Muscle of arm (tissue), 14 donors: ENCODE measurements at places on chromosomes 16 and 17.

- no peak for DNase-seq
These were observed 87.5 kb upstream of the GPRC5B start for GRCh38 chr16:19972111-19972510.

DNA sequence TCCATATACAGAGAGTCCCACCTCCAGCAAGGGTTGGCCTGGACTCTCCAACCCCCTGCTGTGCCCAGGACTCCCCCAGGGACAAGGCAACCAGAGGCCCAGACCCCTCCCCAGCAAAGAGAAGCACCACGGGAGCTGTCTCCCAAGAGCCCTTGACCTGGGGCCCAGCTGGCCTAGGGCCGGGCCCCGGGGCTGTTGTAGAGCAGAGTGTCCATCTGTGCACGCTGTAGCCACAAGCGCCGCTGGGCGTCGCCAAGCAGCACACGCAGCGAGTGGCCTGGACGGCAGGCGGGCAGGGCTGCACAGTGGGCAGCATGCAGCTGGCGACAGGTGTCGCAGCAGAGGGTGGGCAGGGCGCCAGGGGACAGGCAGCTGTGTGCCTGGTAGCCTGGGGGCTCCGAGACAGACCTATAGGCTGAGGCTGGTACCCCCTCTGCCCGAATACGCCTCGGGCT is 4.3 kb downstream of the SPATA2L start:
- DNase-seq = no peak

DNA sequence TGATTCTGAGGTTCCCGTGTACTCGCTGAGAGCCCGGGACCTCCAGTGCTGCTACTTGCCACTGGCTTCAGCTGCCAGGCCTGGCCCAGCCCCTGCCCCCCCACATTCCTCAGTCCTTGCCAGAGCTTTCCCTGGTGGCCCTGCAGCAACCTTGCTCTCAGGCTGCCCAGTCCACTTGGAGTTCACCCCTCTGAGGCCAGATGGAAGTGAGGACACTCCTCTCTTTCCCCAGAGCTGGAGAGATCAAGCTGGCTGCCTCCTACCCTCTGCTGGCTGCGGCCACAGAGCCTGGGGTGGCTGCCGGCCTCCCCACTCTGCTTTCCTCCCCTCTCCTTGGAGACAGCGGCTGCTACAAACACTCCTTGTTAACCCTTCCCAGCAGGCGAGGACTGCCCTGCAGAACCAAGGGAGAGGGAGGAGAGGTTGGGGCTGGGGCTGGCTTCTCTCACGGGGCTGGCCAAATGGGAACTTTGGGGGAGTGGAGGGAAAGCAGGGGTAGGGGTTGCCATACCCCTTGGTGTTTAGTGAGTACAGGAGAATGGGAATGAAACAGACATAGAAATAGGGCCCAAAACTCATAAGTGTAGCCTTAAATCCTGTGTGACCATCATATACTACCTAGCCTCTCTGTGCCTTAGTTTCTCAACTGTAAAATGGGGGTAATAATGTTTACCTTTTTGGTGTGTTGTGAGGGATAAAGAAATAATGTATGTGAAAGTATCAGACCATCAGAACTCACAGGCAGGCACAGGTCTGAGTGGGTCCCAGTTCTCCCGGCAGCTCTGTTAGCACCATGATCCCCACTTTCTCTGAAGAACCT is at the start of gene GAS2L2:
Gene GAS2L2 (minus strand): TSS at position 295 of the 820 bp plus-strand sequence. CDS start 389 bp downstream, outside the sequence.
- no peak for DNase-seq

GRCh38 chr16:52537516-52537915 is 9.4 kb downstream of the TOX3 start:
- no peak for DNase-seq

GRCh38 chr17:80970044-80970761 is 21.4 kb upstream of the CHMP6 start:
- no peak for DNase-seq

DNA sequence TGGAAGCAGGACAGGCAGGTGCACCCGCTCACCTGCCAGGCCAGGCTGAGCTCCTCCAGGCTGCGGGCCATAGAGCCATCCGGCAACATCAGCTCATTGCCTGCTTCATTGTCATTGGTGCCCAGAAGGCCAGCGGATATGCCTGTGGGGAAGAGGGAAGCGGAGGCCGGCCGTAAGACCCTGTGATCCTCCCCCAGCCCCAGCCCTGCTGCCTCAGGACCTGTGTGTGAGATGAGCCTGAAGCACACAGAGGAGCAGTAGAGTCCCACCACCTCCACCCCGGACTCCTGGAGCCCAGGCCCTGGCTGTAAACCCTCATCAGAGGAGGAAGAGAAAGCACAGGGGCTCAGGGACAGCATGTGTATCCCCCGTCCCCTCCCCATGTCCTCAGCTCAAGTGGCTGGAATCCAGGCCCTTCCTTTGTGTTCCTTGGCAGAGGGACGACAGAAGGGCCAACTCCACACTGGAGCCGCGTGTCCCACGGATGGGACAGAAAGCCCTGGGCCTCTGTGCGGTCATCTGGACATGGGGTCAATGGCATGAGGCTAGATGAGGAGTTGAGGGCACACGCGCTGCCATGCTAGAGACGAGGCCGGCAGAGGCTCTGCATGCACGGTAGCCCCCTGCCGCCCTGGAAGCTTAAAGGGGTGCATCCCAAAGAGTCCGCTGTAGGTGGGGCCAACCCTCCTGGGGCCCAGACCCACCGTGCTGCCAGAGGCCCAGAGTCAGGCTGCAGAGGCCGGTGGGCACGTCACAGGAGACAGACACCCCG is 39.1 kb downstream of the RMI2 start:
- no peak for DNase-seq

DNA sequence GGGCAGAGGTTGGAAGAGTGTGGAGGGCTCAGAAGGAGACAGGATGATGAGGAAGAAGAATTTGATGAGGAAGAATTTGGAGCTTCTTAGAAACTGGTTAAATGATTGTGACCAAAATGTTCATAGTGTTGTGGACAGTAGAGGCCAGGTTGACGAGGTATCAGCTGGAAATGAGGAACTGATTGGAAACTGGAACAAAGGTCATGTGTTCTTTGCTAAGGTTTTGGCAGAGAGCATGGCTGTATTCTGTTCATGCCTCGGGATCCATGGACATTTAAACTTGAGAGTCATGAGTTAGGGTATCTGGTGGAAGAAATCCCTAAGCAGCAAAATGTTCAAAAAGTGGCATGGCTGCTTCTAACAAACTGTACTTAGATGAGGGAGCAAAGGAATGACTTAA is 19.3 kb downstream of the CHMP6 start:
- DNase-seq = no peak
